ENCODE measurements at places on chromosomes 16 and 17.

DNA sequence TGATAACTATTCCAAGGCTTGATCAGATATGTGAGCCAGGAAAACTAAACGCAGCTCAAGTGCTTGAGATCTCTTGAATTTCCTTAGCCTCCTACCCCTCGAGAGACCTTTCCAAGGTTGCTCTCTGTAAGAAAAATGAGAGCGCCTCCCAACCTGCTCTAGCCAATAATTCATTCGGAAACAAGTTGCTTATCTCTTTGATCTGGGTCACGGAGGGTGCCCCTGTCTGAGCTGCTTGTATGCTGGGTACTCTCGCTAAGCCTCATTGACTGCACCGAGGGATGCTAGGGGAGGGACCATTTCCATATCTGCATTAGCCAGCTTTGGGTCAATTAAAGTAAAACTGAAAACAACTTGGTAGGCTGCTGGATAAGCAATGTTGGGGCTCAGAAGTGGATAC is 70.1 kb upstream of the SHISA6 start:
- no peak for DNase-seq

GRCh38 chr16:27999687-28000086 is 63.8 kb downstream of the GSG1L start:
- no peak for DNase-seq

- DNase-seq = no peak
Measured at GRCh38 chr16:14462811-14463210, 167.2 kb downstream of the PARN start.

GRCh38 chr17:69567130-69567529 is 152.6 kb downstream of the MAP2K6 start:
- peak; percentile 7 for DNase-seq

- no peak for DNase-seq
Measured at GRCh38 chr17:62866471-62866870, 58.4 kb upstream of the MARCHF10 start.

GRCh38 chr17:68198931-68199836 is 48.7 kb upstream of the AMZ2 start:
- peak; percentile 64 for DNase-seq

DNA sequence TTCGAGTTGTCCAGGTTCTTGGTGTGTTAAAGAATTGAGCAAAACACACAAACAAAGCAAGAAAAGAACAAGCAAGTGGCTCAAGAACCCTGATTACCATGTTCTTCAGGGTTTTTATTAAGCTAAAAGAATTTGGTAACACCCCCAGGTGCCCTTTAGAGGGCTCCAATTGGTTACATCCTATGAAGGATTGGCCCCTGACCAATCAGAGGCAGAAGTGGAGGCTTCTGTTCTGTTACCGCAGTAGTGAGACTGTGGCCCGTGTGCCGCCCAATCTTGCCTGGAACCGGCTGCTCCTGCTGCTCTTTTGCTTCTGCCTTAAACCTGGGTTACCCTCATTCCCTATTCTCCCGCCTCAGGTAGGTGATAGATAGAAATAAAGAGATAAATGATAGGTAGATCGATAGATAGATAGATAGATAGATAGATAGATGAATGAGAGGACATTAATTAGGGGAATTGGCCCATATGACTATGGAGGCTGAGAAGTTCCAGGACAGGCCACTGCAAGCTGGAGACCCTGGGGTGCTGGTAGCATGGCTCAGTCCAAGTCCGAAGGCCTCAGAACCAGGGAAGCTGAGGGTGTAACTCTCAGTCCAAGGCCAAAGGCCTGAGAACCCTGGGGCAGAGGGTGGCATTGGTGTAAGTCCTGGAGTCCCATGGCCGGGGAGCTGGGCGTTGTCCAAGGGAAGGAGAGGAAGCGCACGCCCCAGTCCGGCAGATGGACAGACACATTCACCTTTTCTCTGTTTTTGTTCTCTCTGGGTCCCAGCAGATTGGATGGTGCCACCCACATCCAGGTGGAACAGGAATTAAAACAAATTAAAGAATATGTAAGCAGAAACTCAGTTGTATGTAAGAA is 3.5 kb upstream of the CA5A start:
- no peak for DNase-seq

DNA sequence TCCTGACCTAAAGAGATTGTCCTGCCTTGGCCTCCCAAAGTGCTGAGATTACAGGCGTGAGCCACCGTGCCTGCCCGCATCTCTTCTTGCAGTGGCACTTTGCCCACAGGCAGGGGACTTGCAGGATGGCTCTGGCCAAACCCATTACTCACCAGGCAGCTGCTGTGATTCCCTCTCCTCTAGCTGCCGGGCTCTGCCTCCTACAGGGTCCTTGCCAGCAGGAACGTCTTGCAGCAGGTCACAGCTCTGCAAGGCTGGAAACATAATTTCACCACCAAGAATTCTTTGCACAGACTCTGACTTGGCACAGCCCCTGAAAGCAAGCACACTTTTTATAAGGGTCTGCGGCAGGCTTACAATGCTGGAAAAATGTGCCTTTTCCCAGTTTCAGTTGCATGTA is 20.3 kb downstream of the COX4I1 start:
- no peak for DNase-seq

DNA sequence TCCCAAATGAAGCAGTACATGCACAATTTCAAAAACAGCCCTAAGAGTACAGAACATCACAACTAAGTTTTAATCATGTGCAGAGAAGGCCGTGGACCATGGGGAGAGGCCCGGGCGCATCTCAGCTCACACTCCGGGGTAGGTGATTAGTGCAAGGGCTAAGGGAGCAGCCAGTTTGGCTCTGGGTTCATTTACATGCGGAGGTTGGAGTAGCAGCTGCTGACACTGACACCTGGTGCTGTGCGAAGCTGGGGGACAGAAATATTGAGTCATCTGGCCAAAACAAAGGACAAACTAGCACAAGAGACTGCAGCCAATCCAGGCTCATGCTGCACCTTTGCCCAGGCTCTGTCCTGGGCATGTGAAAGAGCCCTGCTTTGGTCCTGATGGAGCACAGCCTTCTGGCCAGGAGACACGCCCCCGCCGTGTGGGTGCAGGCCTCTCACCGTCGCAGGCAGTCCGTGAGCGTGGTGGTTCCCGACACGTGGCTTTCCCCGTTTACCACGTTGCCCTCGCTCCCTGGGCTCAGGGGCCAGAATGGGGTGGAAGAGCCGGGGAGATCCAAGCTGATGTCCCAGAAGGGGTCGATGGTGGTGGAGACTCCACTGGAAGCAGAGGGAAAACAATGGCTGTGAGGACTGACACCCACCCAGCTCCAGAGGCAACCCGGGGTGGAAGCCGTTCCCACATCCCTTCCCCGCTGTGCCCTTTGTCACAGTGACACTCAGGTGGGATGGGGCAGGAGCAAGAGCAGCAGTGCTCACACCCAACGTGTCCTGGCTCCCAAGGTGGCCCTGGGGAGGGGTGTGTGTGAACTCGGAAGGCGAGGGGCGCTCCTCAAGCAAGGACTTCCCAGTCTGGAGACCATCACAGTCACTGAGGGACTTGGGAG is 31.9 kb downstream of the USP22 start:
- DNase-seq = no peak

- DNase-seq = no peak
Measured at GRCh38 chr17:34926661-34927060, 34.6 kb downstream of the CCT6B start.

DNA sequence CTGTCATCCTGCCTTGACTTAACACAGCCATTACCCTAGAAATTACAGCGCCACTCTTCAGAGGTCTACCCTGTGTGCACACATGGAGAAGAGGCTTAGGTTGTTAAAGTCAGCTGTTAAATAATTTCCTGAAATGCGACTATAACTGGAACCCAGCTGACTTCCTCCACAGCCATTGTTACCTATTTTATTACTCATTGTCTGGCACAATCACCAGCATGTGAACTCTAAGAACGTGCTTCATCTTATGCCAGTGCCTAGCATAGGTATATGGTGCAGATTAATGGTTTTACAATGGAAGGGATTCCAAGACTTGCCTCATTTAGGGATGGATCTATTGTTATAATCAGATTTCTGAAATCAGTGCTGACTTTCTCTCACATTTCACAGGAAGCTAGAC is 11.9 kb downstream of the RDM1 start:
- DNase-seq = no peak

GRCh38 chr16:49473131-49473530 is 99.5 kb downstream of the C16orf78 start:
- no peak for DNase-seq

DNA sequence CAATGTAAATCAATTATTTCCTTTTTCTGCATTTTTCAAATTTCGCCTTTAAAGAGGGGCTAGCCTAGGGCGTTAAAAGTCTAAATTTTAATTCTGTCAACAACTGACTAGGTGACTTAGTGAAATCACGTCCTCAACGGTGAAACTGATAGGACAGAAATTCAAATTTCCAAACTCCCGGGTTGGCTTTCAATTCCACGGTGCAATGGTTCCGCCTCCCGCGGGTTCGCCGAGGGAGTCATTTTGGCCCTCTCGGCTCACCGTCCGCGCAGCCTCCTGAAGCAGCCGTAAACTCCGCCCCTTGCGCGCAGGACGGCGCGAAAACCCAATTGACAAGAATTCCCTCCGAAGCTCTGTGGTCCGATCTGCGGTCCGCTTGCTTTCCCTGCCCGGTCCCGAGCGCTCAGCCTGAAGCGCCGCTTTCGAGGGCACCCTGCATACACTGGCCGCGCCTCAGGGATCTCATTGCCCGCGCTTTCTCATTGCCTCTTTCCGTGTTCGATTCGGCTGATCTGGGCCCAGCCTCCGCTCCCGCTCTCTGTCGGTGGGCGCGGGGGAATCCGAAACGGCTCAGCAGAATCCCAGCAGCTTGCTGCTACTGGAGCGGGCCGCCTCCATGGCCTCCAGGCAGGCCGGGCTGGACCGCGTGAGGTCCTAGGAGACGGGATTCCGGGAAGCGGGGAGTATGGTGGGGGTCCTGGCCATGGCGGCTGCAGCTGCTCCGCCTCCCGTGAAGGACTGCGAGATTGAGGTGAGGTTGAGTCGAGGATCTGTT is at the start of gene ATAD5:
TSS of gene ATAD5 (plus strand) at position 304 of the 775 bp plus-strand sequence. CDS start at position 686, 382 bp downstream.
- DNase-seq = peak; percentile 94

DNA sequence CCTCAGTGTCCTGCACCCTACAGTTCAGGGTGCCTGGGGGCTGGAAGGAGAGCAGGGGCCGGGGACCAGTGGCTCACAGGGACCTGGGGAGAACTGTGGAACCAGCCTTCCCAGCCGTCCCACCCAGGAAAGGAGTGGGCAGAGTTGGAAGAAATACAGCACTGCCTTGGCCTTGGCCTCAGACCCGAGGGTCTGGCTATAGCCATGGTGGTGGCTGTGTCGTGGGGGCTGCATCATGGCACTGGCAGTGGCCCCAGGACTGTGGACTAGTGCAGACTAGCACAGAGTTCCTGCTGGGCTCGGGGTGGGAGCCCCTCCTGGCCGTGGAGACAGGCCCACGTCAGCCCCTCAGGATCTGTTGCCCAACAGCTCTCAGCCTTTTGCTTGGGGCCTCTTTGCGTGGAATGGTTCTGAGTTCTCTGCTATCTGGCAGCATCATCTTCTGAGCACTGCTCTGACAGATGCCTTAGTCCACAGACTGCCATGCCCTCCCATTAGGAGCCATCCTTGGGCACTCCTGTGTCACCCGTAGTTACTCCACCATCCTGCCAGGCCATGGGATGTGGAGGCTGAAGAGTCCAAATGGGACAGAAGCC is 12.6 kb upstream of the DNASE1 start:
- DNase-seq = no peak

DNA sequence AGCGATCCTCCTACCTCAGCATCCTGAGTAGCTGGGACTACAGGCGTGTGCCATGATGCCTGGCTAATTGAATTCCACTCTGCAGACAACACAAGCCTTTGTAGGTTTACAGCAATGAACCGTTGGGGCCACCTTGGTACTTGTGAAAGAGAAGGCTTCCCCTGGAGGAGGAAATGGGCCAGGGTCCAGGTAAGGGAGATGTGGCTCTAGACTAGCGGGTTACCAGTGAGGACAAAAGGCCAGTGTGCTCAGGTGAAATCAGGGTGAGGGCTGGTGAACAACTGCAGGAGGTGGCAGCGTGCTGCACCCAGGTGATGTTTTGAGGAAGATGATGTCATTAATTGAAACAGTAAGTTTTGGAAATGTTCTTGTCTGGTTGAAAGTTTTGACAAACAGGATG is 6.7 kb downstream of the SDR42E1 start:
- DNase-seq = no peak

DNA sequence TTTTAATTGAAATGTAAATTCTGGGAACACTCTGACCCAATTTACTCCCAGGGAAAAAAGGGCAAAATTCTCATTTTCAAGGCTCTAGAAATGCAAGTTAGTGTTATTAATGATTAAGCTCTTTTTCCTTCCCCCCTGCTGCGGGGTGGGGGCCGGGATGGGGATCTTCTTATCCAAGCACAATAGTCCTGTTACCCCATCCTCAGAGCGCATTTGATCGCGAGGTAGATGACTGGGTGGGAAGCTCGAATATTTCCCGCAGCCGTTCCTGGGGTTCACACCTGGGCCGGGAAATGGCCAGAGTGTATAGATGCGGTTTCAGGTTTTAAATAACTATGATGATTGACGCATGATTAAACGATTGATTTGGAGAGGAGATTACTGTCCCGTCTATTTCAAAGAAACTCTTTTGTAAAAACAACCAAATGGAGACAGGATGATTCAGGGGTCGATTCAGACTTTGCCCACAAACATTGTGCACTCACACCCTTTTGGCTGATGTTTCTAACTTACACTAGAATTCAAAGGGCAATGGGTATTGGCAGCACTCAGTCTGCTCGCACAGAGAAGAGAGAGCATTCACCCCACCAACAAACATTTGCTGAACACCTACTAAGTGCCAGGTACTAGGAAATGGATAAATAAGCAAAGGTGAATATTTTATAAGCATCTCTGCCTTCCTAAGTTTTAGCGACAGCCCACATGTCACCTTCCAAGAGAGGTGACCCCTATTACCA is 55.0 kb downstream of the SALL1 start:
- DNase-seq = no peak

DNA sequence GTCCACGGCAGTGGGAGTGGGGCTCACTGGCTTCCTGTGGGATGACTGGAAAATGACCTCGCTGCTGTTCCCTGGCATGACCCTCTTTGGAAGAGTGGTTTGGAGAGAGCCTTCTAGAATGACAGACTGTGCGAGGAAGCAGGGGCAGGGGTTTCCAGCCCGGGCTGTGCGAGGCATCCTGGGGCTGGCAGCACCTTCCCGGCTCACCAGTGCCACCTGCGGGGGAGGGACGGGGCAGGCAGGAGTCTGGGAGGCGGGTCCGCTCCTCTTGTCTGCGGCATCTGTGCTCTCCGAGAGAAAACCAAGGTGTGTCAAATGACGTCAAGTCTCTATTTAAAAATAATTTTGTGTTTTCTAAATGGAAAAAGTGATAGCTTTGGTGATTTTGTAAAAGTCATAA is 7.8 kb upstream of the RNF213 start:
- peak; percentile 93 for DNase-seq
